HAP-1 (cell line): ENCODE measurements at places on chromosomes 3 and 15.

- DNase-seq = no peak
Measured at GRCh38 chr15:100457201-100457600, 71.5 kb downstream of the CERS3 start.

DNA sequence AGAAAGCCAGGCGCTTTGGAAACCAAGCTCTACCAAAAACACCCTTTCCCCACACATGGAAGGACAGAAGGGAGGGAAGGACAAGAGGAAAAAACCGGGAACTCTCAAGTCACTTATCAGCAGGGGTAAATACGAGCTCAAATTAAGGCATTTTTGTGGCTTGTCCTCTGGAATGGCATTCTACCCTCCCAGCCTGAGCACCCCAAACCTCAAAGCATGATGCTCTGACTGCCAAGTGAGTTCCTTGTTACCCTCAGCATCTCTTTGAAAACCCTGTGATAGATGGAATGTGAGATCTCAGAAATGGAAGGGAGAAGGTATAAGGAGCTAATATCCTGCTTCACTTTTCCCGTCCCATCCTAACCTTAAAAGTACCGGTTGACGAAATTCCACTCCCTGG, 8.1 kb upstream of the CSPG5 start:
- no peak for DNase-seq

GRCh38 chr15:59691194-59691805, 2.2 kb upstream of the BNIP2 start:
- peak; percentile 32 for DNase-seq

DNA sequence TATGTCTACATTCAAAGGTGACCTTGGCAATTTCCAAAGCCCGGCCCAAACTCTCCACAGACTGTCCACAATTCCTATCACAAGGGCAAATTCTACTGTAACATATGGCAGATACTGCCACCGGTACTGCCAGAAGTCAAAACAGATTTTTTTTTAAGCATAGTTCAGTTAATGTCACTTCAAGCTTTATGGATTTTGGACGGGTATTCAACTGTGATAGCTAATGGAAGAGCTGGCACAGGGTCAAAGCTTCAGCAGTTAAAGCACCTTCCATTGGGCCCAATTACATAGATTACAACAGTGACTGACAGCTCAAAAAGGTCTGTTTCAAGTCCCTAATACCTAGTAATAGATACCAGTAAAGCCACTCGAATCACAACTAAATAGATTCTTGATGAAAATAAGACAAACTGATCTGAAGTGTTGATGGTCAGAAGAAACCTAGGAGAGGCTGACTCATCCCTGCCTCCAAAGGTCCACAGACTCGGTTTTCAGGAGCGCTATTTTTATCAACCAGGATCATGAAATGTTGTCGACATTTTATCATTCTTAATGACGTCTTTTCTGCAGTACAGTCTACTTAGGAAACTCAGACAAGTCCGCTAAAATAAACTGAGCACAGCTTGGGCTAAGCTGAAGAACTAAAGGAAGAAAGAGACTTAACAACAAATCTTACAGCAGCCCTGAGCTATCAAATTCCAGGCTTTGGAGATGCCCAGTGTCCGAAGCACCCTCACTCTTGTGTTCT, 38.7 kb downstream of the ANXA2 start:
- DNase-seq = no peak

- no peak for DNase-seq
Measured at GRCh38 chr3:16369885-16370284, 104.9 kb downstream of the OXNAD1 start.
